NCI-H446 (cell line): ENCODE measurements at places on chromosomes 5 and 9.
A peak's percentile ranks its signal among the peaks of the same experiment; 100 is the strongest.

DNA sequence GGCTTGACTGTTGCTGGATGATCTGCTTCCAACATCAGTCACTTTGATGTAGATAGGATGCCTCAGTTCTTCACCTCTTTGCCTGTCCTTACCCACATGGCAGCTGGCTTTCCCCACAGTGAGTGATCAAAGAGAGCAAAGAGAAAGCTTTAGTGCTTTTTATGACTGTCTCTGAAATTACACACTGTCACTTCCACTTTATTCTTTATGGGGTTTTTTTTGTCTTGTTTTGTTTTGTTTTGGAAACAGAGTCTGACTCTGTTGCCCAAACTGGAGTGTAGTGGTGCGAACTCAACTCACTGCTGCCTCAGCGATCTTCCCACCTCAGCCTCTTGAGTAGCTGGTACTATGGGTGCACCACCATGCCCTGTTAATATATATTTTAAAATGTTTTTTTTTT lies 32.4 kb upstream of the C5orf24 start:
- DNase-seq = no peak

- no peak for DNase-seq
Observed at GRCh38 chr9:108160706-108161355, 671.3 kb upstream of the KLF4 start.

- DNase-seq = no peak
Observed at GRCh38 chr5:95826949-95827891, 4.7 kb upstream of the GLRX start.

- peak; percentile 90 for DNase-seq
Observed at GRCh38 chr5:13478831-13479465, 465.5 kb downstream of the DNAH5 start.

- DNase-seq = no peak
Observed at GRCh38 chr5:4551034-4551433, 589.1 kb upstream of the ADAMTS16 start.

- no peak for DNase-seq
Observed at GRCh38 chr9:134623258-134624066, 18.1 kb upstream of the COL5A1 start.

GRCh38 chr9:25260046-25260445 lies 418.2 kb downstream of the TUSC1 start:
- no peak for DNase-seq

GRCh38 chr5:152462021-152462721 lies 57.1 kb upstream of the NMUR2 start:
- DNase-seq = no peak

- DNase-seq = no peak
Observed at GRCh38 chr5:180673371-180674089, 24.1 kb upstream of the FLT4 start.

DNA sequence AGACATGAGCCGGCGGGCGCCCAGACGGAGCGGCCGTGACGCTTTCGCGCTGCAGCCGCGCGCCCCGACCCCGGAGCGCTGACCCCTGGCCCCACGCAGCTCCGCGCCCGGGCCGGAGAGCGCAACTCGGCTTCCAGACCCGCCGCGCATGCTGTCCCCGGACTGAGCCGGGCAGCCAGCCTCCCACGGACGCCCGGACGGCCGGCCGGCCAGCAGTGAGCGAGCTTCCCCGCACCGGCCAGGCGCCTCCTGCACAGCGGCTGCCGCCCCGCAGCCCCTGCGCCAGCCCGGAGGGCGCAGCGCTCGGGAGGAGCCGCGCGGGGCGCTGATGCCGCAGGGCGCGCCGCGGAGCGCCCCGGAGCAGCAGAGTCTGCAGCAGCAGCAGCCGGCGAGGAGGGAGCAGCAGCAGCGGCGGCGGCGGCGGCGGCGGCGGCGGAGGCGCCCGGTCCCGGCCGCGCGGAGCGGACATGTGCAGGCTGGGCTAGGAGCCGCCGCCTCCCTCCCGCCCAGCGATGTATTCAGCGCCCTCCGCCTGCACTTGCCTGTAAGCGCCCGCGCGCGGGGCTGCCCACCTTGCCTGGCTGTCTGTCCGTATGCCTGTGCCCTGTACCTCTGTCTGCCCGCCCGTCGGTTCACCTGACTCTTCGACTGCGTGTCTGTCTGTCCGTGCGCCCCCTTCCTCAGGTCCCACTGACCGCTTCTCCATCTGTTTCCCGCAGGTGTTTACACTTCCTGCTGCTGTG lies 412 bp downstream of the FGF18 start:
- DNase-seq = peak; percentile 24

DNA sequence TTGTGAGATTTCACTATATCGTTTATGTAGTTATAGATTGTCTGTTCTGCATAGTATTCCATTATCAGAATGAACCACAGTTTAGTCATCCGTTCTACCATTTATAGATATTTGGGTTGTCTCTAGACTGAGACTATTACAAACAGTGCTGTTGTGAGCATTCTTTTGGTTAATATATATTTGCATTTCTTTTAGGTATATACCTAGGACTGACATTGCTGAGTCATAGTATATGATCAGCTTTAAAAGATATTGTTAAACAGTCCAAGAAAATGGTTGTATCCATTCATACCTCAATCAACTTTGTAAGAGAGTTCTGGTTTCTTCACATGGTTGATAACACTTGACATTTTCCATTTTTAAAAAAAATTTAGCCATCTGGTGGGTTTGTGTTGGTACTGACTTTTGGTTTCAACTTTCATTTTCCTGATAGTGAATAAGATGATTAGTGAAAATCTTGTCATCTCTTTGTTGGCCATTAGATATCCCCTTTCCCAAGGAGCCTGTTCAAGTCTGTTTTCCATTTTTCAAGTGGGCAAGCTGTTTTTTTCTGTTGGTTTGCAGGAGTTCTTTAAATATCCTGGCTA lies 22.9 kb upstream of the ADAM19 start:
- DNase-seq = no peak

DNA sequence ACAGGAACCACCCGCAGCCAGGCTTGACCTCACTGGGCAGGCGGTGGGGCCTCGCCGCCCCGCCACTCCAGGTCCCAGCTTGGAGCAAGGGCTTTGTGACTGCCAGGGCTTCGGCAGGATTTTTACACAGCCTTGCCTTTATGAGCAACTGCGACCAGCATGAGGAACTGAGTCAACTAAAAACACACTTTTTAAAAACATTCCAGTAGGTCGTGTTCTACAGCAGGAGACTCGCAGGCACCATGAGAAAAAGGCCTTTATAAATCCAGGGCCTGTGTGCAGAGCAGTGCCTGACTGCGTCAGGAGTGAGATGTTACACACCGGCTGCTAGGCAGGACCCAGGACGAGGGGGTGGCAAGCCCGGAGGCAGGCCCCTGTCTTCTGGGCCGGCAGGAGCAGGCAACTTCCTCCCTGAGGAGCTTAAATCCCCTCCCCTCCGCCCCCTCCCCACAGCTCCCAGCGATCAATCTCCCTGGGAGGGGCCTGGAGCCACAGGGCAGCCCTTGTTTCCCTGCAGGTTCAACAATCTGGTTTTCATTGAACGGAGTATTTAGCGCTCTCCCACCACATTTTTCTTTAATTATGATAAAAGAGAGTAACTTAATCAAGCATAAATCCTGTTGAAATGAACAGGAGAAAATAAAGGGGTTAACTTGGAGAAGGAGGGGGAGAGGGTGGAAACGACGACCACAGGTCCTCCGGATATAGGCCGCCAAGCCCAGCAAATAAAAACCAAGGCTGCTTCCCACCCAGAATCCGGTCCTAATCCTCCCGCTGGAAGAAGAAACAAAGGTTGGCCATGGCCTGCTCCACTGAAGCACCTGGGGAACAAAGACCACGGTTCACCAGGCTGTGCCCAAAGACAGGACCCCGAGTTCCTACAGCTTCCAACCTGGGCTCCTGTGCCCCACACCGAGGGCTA lies 92.5 kb downstream of the ROR2 start:
- DNase-seq = no peak
